ENCODE measurements at places on chromosomes 5 and 9.

GRCh38 chr9:34988218-34989002 is 1.1 kb upstream of the DNAJB5 start:
- DNase-seq: no peak

- no peak for DNase-seq
Measured at GRCh38 chr9:2461892-2462291, 159.7 kb upstream of the VLDLR start.

GRCh38 chr5:137815202-137815990 is 52.3 kb upstream of the MYOT start:
- no peak for DNase-seq

DNA sequence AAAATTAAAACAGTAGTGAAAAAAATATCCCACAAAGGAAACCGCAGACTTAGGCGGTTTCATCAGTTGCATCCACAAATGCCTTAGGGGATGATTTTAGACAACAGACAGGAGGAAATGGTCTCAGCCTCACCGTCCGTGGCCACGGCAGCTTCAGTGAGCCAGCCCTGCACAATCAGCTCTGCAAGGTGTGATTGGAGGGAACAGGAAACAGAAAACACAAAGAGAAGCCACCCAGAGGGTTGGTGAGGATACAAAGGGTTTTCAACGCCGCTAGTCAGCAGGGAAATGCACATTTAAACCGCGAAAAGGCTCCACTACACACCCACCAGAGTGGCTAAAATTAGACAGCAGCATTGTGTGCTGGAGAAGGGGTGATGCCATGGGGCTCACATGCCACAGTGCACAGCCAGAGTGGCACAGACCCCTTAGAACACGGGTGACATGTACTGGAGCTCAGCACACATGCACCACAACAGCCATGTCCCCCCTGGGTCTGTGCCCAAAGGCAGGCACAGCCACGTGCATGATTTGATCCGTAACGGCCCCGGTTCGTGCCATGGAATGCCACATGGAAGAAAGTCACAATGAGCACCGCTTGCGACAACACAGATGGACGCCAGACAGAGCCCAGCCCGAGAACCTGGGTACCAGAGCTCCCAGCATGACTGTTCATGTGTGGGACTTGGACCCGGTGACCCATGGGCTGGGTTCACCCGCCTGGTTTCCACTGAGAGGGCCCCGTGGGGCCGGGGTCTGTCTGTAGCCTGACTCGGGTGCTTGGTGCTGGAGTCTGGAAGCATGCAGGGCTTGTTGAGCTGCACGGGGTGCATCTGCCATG is 18.3 kb upstream of the TERT start:
- no peak for DNase-seq

- no peak for DNase-seq
Measured at GRCh38 chr9:3200331-3200774, 325.4 kb downstream of the RFX3 start.

DNA sequence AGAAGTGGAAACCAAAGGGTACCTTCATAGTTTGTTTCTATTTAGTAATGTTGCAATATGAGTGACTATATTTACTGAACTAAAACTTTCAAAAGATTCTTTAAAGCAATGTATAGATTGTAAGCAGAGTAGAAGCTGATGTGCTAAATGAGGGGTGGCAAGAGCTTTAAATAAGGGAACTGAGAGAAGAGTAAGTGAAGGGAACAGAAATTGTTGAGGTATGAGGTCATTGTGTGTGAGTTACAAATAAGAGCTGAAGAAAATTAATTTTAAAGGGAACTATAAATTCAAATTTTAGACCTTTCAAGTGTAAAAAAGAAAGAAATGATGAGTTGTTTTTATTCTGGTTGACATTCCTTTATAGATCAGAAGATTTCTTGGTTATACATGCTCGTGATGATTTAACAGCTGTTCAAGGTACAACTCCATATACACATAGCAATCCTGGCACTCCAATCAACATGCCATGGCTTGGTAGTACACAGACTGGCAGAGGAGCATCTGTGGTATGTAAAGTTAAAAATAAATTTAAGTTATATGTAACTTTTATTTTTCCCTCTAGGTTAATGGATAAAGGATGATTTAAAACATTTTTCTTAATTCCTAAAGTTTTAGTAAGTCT is 135.1 kb upstream of the TNFAIP8 start:
- DNase-seq: no peak

- DNase-seq: no peak
Measured at GRCh38 chr5:36238502-36239295, 3.0 kb downstream of the NADK2 start.

GRCh38 chr5:154284433-154284832 is 93.9 kb downstream of the GALNT10 start:
- DNase-seq: no peak

GRCh38 chr5:178196281-178196812 is 8.0 kb upstream of the HNRNPAB start:
- no peak for DNase-seq

DNA sequence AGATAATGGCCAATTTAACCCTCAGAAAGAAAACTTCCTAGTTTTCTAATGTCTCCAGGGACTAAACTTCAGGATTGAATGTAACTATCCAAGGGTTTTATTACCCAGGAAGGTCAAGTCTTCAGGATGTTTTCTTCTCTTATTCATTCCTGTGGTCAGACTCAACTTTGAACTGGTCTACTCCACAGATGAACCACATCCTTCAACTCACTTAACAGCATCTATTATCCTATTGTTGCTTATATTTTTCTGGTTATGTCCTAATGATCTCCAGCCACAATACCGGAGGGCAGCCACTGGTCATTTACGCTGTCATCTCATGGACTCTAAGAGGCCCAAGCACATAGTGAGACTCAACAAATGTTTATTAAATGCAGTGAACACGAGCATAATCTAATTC is 47.2 kb upstream of the LIFR start:
- DNase-seq: no peak

DNA sequence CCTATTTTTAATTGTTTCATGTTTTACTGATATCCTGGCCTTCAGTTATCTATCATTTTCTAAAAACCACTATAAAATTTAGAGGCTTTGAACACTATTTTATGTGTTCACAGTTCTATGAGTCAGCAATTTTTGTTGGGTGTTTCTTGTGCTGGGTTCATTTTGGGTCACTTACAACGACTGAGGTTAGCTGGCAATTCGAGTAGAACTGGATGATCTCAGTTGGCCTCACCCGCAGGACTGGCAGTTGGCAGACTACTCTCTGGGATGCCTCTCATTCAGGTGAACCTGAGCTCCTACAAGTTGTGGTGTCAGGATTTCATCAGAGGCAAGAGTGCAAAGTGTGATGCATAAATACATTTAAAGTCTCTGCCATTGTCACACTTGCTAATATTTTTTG is 151.0 kb upstream of the PAPPA start:
- DNase-seq: no peak

- DNase-seq: no peak
Measured at GRCh38 chr5:90344689-90345088, 64.9 kb downstream of the CETN3 start.

DNA sequence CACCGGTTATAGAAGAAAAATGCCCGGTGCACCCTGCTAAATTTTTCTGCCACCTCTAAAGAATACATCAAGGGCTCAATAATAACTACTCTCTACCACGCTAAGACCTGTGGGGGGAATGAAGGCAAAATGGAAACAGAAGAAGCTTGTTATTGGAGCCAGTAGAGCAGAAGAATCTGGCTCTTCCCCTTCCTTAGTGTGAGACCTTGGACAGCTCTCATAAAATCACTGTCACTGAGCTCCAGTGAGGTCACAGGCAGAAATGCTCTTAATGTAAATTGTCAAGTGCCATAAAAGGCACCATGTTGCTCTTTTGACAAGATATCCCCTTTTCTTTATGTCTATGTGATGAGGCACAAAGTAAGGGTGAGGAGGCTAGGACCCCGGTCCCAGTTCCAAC is 74.4 kb downstream of the ASTN2 start:
- DNase-seq: no peak

DNA sequence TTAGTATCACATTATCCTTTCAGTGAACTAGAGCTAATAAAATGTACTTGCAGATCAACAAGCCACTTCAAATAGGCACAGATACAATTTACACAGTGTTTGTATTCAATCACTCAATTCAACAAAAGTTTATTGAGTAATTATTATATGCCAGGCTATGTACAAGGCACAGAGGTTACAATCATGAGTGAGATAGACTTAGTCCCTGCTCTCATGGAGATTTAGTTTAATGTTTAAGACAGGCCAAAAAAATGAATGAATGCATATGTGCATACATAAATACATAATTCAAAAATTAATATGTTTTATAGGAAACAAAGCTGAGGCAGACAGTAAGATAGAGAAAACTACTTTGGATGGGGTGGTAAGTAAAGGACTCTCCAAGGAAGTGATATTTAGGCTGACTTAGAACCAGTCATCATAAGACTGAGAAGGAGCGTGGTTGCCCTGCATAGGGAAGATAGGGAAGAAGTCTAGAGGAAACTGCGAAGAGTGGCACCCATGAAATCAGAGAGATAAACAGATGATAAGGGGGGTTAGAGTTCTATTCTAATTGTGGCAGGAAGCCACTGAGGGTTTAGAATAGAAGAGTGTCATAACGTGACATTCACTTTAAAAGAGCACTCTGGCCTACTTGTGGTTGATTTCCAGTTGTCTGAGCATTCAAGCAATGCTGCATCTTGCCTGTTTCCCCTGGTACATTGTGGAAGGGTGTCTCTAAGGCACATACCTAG is 49.7 kb upstream of the GRAMD2B start:
- no peak for DNase-seq

DNA sequence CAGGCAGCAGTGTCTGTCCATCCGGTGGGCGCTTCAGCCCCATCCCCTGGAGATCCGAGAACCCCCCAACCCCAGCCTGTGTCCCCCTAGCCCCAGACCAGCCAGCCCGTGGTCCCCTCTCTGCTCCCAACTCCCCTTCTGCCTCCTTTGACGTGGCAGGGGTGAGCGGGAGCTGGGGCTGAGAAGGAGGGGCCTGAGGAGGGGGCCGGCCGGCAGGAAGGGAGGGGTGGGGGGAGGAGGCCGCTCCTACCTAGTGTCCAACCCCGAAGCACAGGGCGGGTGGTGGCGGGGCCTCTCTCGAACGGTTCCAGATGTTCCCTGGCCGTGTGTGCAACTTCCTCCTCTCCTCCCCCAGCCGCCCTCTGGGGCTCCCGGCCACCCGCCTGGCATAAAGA is 31.0 kb downstream of the GOLGA2 start:
- no peak for DNase-seq

DNA sequence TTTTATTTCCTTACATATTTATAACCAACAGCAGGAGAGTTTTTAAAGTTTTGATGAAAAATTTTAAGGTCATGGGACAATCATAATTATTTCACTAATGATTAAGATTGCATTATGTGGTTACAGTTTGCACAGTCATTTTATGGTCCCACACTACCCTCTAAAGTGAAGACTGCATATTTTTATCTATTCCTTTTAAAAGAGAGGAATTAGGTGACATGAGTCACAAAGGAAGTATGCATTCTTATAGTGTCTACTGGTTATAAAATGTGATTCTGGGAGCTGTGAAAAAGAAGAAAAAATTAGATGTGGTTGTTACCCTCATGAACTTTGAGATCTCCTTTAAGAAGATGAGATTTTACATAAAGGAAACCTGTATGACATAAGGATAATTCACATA is 87.9 kb upstream of the GRIA1 start:
- no peak for DNase-seq

DNA sequence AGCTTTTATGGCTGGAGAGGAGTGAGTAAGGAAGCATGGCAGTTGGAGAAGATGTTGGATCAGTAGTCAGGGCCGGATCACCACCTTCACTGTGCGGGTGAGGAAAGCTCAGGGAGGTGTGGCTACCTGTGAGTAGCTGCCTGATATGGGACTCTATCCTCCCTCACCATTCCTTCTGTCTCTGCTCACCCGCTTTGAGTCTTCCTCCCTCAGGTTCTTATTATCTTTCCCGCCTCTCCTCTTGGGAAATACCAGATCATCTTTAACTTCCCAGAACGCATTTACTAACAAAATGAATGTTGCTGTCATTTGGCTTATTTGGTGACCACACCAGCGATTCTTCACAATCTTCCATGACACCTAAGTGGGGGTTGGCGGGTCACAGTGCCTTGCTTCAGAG is 140.7 kb upstream of the GPR151 start:
- DNase-seq: no peak

GRCh38 chr9:92600462-92601261 is 64.9 kb upstream of the ECM2 start:
- no peak for DNase-seq

DNA sequence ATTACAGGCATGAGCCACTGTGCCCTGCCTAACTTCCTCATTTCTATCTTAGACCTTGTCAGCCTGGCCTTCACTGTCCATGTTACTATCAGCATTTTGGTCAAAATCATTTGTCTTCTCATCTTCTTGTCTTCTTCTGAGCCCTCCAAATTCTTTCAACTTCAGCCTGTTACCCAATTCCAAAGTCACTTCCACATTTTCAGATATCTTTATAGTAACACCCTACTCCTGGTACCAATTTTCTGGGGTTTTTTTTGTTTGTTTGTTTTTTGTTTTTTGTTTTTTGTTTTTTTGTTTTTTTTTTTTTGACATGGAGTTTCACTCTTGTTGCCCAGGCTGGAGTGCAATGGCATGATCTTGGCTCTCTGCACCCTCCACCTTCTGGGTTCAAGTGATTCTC is 90.3 kb upstream of the LARP1 start:
- DNase-seq: no peak

DNA sequence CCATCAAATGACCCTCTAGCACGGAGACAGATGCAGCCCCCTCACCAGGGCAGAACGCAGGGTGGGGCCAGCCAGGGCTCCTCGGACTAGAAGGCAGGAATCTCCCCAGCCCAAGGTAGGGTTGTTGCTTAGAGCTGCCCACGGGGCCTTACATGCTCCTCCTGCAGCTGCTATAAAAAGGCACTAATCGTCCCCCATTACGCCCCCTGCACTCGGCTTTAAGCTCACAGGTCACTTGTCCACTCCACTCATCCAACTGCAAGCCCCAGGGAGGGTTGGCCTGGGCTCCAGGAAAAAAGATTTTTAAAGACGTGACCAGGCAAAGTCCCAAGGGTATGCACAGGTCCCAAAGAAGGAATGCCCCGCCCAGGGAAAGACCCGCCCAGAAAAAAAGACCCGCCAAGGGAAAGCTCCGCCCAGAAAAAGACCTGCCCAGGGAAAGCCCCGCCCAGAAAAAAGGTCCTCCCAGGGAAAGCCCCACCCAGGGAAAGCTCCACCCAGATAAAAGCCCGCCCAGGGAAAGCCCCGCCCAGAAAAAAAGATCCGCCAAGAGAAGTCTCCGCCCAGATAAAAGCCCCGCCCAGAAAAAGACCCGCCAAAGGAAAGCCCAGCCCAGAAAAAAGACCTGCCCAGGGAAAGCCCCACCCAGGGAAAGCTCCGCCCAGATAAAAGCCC is 11.1 kb downstream of the GRIN1 start:
- DNase-seq: no peak

- no peak for DNase-seq
Measured at GRCh38 chr5:37945446-37945845, 105.6 kb upstream of the GDNF start.
